ENCODE measurements at places on chromosomes 1 and 21. TPM values are rescaled to one million over a fixed set of nuclear protein-coding genes. Genes with fewer than 3 reads are reported as not detected.

Gene DCDC2B
- not detected for total RNA-seq

Gene HJV
- not detected for total RNA-seq

DNA sequence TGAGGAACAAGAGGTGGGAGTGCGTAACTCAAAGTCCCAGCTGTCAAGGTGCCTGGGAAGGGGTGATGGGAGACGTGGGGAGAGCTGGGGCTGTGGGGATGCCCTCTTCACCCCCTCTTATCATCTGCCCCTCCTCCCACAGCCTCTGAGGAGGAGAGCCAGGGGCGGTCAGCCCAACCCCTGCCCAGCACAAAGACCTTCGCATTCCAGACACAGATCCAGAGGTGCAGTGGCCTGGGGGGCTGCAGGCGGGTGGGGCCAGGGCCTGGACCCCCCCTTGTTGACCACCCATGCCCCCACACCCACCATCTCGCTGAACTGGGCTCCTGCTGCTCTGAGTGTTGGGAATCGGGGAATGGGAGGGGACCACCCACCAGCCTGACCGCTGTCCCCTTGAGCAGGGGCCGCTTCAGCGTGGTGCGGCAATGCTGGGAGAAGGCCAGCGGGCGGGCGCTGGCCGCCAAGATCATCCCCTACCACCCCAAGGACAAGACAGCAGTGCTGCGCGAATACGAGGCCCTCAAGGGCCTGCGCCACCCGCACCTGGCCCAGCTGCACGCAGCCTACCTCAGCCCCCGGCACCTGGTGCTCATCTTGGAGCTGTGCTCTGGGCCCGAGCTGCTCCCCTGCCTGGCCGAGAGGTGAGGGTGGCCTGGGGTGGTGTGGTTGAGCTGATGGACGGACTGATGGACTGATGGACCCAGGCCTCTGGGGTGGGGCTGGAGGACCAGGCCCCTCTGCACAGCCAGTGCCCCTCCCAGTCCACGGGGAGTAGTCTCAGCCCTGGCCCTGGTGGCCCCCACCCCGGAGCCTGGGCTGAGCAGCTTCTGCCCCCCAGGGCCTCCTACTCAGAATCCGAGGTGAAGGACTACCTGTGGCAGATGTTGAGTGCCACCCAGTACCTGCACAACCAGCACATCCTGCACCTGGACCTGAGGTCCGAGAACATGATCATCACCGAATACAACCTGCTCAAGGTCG is 29.7 kb downstream of the TRIM11 start:
- no peak for DNase-seq

DNA sequence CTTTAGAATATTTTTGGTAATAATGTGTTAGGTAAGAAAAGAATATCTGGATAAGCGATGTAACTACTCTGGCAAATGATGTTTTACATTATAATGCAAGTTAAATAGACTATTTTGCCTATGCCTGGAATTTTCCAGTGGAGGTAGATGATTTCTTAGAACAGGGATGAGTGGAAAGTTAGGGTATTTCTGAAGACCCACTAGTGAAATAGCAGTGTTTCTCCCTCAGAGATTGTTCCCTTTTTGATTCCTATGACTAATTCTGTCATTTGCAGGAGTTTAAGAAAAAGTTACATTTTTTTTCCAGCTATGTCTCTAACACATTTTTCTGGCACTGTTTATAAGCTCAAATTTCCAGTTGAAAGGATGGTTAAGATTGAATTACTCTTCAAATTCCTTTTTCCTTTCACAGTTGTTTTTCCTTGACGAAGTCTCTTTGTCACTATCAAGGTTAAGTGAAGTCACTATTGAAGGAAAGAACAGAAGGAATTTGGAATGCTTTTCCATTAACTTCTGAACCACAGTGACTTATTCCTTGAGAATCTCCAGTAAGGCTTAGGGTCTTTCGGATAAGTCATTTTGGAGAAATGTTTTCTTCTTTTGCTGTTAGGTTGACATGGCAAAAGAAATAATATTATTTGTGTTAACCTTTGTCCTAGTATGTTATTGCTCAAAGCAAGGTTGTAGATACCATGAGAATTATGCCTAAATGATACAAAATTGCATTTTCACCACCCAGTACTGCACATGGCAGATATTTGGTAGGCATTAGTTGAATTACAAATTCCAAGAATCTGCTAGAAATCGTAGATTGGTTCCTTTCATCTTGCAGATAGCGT is 42.9 kb upstream of the ZNF326 start:
- no peak for DNase-seq

- no peak for DNase-seq
Observed at GRCh38 chr1:228176461-228177182, 11.0 kb downstream of the IBA57 start.

Gene FMO3
- total RNA-seq = not detected

All from activated T-helper 2 cell treated with anti-CD3 and anti-CD28 coated beads, Interferon-gamma antibody, Interleukin-2, Interleukin-4, amounts not matched to agents 10 μg/mL and 5 μg/mL and 100 μg/mL, durations not matched to agents 14 hours and 24 hours and 36 hours (primary cell).